ENCODE measurements at places on chromosomes 5 and 9. TPM values are rescaled to one million over a fixed set of nuclear protein-coding genes. Genes with fewer than 3 reads are reported as not detected.

DNA sequence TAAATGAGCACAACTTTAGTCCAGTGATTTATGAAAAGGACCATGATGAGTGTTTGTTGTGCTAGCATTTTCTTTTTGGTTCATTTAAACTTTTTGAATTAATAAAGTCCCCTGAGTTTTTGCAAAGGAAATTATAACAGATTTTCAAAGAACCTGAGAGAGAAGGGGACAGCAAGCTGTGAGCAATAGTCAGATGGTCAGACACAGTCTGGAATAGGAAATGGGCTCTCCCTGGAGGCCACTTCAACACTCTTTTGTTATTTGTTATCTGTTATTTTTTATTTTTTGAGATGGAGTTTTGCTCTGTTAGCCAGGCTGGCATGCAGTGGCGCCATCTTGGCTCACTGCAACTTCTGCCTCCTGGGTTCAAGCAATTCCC lies 171.1 kb downstream of the ARHGEF28 start:
- DNase-seq = no peak

DNA sequence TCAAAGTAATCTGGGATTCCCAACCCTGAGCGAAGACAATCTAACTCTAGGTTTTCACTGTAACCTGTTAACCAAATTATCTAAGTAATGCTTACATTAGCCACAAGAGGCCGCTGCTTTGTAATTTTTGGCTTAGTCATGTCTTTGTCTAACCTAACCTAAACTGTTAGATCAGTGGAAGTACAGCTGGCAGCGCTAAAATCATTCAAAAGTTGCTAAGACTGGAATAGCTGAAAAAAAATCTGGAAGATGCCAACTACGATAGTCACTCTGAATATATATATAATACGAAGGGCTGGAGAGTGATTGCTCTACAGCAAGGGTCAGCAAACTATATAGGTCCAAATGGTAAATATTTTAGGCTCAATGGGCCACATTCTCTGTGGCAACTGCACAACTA lies 60.2 kb downstream of the FBXO38 start:
- DNase-seq = peak; percentile 17

DNA sequence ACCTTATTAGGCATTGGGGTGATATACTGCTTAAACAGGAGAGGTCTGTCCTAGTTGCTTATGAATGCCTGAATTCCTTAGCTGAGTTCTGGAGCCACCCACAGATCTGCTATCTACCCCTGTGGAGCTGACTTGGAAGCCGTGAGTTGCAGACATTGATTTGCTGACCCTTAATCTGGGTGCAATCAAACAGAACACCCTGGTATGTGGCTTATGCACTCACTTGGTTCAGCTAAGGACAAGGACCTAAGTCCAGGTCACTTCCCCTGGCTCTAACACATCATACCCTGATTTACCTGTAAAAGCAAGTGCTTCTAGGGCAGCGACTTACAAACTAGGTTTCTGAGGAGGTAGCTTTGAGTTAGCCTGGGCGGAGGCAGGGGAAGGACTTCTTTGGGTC lies 41.6 kb upstream of the TLR4 start:
- no peak for DNase-seq

DNA sequence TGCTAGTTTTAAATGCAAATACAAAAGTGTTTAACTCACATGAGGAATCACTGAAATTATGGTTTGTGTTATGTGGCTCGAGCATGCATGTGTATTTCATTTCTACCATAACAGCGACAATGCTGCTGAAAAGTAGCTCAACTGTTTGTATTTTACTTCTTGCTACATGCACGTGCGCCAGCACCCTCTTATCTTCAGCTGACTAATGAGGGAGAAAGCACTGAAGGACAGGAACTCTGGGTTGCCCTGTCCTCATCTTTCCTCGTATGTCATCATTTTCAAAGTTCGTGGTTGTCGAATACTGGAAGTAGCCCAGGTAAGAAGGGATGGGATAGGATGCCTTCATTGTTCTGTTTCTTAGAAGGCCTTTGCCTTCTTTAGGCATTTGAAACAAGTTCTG lies 120.3 kb downstream of the SYK start:
- DNase-seq = no peak

DNA sequence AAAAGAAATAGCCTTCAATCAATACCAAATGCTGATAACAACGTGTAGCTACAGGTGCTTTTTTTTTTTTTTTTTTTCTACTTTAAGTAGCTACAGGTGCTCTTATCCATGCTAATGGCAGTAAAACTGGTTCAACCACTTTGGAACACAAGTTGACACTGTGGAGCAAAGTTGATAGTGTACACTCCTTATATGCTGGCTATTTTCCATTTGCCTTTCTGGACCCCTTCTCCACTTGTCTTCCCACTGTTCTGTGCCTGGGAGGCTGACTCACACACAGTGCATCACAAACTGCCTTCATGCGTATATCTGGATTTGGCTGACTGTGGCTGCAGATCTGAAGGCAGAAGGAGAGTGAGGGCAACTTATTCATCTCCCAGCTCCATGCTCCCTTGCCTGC lies 247.9 kb downstream of the MSX2 start:
- DNase-seq = no peak

Gene NUDT2
- 61.4 TPM for polyA plus RNA-seq

Gene GFI1B
- not detected for polyA plus RNA-seq

Gene DMXL1
- 3.0 TPM for polyA plus RNA-seq

Gene IL5
- polyA plus RNA-seq = not detected

- DNase-seq = peak; percentile 55
These were observed 13.5 kb downstream of the PLAC8L1 start for GRCh38 chr5:146091881-146092280.

Gene MZB1
- not detected for polyA plus RNA-seq

DNA sequence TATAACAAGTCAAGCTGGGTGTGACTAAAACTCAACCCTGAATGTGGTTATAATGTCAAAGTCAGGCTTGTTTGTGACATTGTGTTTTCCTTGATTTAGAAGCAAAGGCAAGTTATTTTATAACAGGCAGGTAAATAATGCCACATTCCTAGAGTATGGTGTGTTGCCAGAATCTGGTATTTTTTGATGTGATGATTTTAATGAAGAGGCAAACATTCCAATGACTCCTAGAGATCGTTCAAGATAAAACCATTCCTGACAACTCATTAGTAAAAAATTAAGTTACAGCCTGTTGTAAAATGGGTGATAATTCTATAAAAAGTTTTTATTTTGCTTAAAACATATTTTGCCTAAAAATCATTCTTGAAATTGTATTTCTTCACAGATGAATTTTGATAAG lies 60.0 kb downstream of the RAB14 start:
- no peak for DNase-seq

Gene CTSL
- 96.1 TPM for polyA plus RNA-seq

DNA sequence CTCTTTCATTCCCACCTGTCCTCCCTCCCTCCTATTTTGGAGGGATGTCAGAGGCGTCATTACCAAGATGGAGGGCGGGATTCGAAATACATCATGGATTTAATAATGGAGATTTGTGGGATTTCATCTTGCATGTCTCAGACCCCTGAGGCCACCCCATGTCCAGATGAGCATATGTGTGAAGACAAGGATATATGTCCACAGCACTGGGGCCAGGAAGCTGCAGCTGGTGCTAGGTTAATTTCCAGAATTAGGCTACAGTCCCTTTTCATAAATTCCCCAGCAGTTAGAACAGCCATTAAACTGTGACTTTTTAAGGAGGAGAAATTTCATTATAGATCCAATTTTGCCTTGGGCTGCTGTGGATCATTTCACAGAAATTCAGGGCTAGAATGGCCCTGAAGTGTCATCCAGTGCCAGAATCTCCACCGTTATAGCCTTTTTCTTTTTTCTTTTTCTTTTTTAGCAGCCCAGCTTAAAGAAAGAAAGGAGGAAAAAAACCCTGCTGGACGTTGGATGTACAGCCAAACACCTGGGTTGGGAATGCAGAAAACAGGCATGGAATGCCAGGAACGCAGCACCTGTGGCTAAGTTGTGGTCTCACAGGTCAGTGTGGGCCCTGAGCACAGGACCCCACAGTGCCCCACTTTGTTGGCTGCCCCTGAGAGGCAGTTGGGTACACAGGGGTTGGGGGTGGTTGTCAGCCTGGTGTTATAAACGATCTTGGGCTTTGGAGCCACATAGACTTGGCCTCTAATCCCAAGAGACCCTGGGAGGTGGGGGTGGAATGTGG lies 50.2 kb upstream of the CXCL14 start:
- DNase-seq = no peak

Gene BARX1
- polyA plus RNA-seq = not detected

DNA sequence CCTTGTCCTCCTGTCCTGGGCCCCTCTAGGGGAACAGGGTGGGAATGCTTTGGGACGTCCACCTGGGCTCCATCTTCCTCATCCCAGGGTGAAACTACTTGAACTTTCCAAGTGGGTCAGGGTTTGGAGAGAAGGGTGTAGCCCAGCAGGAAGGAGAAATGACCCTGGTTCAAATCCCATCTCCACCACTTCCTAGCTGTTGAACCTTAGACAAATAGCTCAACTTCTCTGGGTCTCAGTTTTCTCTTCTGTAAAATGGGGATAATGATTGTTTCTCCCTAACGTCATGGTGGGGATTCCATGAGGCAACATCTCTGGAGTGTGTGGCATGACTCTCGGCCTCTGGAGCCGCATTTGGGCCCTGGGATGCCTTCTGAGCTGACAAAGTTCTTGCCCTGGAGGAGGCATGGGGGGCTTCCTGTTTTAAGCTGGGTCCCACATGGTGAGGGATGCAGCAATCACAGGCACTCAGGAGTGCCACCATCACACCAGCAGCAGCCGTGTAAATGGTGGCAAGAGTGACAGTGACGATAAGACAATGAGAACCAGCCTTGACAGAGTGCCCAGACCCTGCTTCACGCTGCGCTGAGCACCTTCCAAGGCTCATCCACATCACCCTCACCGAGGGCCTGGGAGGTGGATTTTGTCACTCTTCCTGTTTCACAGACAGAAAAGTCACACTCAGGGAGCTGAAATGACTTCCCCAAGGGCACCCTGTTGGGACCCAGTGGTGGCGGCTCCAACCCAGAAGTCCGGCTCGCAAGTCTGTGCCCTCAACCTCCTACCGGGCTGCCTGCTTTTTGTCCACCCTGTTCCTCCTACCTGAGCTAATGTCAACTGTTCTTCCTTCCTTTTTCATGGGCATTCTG lies 69.5 kb upstream of the IER5L start:
- no peak for DNase-seq

Data from foreskin keratinocyte (primary cell).